Memory B cell (primary cell): ENCODE measurements at places on chromosomes 2 and 18.
A peak's percentile ranks its signal among the peaks of the same experiment; 100 is the strongest.

GRCh38 chr2:61451178-61451577, 19.7 kb downstream of the USP34 start:
- no peaks in the 10 kb centered on the region for H3K27me3 ChIP-seq
- no peak overlapping the region for H3K4me3 ChIP-seq
- H3K4me1 ChIP-seq, result peaks cover 14% of the 10 kb centered on the region
- H3K36me3 ChIP-seq, result peaks cover 12% of the 10 kb centered on the region
- no peak for DNase-seq

GRCh38 chr2:146246736-146247523, 1597.9 kb upstream of the ACVR2A start:
- H3K36me3 ChIP-seq, result no peaks in the 10 kb centered on the region
- no peak overlapping the region for H3K4me3 ChIP-seq
- H3K4me1 ChIP-seq, result no peaks in the 10 kb centered on the region
- no peak overlapping the region for H3K27ac ChIP-seq
- peaks cover 1% of the 10 kb centered on the region for H3K27me3 ChIP-seq

DNA sequence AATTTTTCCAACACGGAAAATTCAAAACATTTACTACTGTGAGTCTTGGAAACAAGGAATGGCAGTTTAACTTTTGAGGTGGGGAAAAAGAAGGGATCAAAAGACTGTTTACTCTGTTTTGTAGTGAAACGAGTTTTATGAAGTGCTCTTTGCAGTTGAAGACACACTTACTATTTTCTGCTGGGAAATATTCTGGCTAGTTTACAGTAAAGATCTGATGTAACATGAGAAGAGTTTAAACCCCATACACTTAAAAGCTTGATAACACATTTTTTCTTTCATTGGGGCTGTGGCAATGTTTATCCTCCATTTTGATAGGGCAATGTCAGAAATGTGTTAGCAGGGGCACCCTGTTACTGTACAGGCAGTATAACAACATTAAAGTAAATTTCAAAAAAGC, 124.9 kb upstream of the SMAD7 start:
- peaks cover 5% of the 10 kb centered on the region for H3K36me3 ChIP-seq
- H3K27ac ChIP-seq, result no peak overlapping the region
- no peak for DNase-seq
- H3K4me1 ChIP-seq, result no peaks in the 10 kb centered on the region
- H3K27me3 ChIP-seq, result no peaks in the 10 kb centered on the region

GRCh38 chr2:79855264-79856006, 342.6 kb downstream of the CTNNA2 start:
- DNase-seq, result no peak
- no peak overlapping the region for H3K4me3 ChIP-seq
- no peaks in the 10 kb centered on the region for H3K36me3 ChIP-seq

- no peak for DNase-seq
- no peaks in the 10 kb centered on the region for H3K27me3 ChIP-seq
- H3K4me1 ChIP-seq, result no peaks in the 10 kb centered on the region
- no peak overlapping the region for H3K27ac ChIP-seq
Measured at GRCh38 chr2:149884871-149885270, 297.3 kb upstream of the MMADHC start.

DNA sequence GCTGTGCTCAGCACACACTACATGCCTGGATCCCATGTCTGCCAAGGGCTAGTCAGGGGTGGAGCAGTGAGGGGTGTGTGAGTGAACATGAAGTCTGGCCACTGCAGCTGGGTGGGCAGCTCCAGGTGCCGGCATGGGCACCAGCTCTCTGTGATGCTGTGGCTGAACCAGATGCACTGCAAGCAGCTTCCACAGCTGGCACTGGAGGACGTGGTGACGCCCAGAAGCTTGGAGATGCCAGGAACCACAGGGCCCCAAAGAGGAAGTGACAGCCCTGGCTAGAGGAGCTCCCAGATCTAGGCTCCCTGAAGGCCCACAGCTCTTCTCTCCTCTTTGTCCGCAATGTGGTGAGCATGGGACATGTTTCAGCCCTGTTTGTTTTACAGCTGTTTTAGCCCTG, 776.3 kb upstream of the POU3F3 start:
- no peaks in the 10 kb centered on the region for H3K27me3 ChIP-seq
- H3K4me1 ChIP-seq, result no peaks in the 10 kb centered on the region
- no peak overlapping the region for H3K27ac ChIP-seq
- no peak for DNase-seq

DNA sequence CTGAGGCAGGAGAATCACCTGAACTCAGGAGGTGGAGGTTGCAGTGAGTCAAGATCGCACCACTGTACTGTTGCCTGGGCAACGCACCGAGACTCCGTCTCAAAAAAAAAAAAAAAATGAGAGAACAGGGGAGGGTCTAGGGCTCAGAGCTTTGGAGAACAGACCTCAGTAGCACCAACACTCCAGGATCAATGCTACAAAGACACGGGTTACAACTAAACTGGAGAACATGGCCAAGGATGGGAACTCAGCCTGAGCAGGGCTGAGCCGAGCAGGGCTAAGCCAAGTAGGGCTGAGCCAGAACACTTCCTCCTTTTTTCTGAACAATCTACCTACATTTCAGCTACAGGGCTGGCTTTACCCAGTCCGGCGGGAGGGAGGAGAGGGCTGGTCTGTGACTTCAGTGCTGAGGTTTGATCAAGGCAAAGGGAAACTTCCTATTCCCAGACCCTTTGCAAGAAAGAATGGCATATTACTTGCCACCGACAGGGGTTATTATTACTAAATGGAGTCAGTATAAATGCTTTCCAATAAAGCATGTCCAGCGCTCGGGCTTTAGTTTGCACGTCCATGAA, 2.9 kb upstream of the CASP8 start:
- peak overlapping the region; percentile 85 for H3K4me3 ChIP-seq
- peak overlapping the region; percentile 99 for H3K27ac ChIP-seq
- no peaks in the 10 kb centered on the region for H3K27me3 ChIP-seq
- H3K36me3 ChIP-seq, result peaks cover 1% of the 10 kb centered on the region

DNA sequence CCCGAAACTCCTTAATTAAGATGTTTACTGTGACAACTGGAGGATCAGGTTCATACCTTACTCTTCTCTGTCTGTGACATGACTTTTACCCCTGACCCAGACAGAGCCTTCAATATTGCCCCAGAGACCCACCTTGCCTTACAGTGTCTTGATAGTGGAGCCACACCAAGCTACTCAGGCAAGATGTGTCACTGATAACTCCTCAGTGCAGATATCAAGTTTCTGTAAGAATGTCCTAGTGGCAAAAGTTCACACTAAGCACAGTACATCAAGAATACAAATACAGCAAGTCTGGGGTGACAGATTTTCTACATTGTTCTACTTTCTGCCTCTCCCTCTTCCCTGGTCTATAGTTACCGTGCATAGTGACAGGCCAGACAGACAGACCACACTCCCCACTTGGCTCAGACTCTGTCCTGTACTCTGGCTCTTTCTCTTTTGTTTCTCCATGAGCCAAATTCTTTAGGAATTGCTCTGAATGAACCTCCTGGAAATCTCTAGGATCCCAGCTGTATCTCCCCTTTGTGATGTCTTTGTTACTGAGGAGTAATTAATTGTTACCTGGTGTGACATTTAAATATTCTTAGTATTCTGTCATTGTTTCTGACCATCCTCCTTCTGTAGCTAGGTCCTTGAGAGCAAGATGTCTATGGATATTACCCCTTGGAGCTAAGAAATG, 24.1 kb upstream of the APOB start:
- no peaks in the 10 kb centered on the region for H3K36me3 ChIP-seq
- no peak overlapping the region for H3K27ac ChIP-seq
- no peak for DNase-seq
- H3K4me1 ChIP-seq, result no peaks in the 10 kb centered on the region
- no peak overlapping the region for H3K4me3 ChIP-seq

DNA sequence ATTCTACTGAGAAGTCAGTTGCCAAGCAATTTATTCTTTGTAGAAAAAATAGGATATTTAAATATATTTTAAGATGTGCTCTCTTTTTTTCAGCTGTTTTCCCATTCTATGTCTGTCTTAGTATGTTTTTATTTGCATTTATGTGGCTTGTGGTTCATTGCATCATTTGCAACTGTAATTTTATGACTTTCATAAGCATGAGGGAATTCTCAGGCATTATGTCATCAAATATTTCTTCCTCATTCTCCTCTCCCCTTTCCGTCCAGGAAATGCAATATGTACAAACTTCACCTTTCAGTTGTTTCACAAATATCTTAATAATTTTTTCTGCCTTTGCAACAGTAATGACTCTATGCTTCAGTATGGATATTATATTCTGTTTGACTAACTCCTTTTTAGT, 560.2 kb upstream of the LRATD1 start:
- H3K4me1 ChIP-seq, result no peaks in the 10 kb centered on the region
- H3K36me3 ChIP-seq, result no peaks in the 10 kb centered on the region
- no peak overlapping the region for H3K27ac ChIP-seq
- no peak for DNase-seq

GRCh38 chr2:50398766-50399056, 633.2 kb downstream of the NRXN1 start:
- H3K4me1 ChIP-seq, result no peaks in the 10 kb centered on the region
- H3K4me3 ChIP-seq, result no peak overlapping the region
- peaks cover 1% of the 10 kb centered on the region for H3K27me3 ChIP-seq
- H3K36me3 ChIP-seq, result no peaks in the 10 kb centered on the region
- no peak for DNase-seq
- H3K27ac ChIP-seq, result no peak overlapping the region
